ENCODE measurements at places on chromosomes 3 and 15.

DNA sequence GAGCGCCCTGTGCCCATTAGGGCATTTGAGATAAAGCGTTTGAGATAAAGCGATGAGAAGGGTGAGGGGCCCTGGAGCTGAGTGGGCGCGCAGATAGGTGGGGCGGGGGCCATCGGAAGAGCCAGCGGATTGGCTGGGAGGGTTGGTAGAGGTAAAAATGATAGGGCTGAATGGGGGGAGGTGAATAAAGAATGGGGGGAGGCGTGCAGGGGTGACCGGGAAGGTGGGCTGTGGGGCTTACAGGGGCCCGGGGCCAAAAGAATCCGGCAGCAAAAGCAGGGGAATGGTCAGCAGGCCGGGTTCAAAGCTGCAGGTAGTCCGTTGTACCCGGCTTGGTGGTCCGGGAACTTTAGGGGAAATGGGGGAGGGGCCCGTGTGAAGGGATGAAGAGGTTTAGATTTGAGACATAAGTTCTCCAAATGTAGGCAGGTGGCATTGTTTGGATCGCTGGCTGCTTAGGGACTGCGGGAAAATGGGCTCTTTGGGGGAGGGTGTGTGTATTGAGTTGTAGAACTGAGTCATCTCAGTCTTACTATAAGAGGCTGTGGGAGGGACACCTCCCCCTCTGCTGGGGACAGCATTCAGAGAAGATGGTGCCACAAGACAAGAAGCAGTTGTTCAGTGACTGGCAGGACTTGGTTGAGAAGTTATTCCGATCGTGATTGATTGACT lies 610 bp downstream of the ARID3B start:
- peak; percentile 24 for DNase-seq

DNA sequence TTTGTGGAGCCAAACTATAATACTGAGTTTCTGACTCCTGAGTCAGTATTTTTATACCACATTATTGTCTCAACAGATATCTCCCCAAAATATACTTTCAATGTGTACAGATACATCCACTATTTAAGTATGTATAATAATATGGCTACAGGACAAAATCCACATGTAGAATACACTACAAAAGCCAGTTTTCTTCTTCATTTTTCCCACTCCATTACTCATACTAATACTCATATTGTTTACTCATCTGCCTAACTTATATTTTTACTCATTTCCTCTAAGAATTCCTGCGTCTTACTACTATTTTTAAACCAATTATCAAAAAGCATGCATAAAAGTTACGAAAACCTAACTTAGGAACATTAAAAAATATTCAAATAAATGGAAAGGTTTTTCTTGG lies 440.8 kb downstream of the ZNF385D start:
- no peak for DNase-seq

- no peak for DNase-seq
Observed at GRCh38 chr3:192170031-192170430, 557.3 kb downstream of the FGF12 start.

DNA sequence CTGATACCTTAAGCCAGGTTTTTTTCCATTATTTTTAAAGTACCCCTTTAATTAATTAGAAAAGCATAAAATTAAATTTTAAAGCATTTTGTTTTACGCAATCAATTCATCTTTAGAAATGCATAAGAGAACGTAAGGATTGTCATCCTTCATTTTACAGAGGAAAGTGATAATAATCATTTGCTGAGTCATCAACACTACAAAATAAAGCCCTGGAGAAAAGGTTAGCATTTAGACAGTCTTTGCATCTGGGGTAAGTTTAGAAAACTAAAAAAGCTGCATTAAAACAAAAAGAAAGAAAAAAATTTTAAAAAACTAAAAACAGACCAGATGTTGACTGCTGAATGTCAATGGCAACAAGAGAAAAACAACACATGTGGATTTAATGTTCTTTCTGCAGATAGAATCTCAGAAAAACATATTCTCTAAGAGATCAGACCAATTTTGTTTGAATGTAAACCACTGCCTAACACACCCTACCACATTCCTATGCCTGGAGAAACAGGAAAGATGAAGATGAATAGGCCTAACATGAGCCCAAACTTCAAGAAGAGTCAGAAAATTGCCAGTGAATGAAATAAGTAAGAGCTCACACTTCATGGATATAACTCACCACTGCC lies 59.9 kb downstream of the SUCNR1 start:
- DNase-seq, result peak; percentile 17

GRCh38 chr15:39685999-39686613 lies 96.5 kb downstream of the FSIP1 start:
- DNase-seq, result no peak

- no peak for DNase-seq
Observed at GRCh38 chr15:89398896-89399237, 64.2 kb upstream of the POLG start.

- no peak for DNase-seq
Observed at GRCh38 chr3:24386458-24386857, 108.2 kb downstream of the THRB start.
